ENCODE measurements at places on chromosomes 1 and 21. TPM values are rescaled to one million over a fixed set of nuclear protein-coding genes. Genes with fewer than 3 reads are reported as not detected.

SELE gene
- total RNA-seq = not detected

DNA sequence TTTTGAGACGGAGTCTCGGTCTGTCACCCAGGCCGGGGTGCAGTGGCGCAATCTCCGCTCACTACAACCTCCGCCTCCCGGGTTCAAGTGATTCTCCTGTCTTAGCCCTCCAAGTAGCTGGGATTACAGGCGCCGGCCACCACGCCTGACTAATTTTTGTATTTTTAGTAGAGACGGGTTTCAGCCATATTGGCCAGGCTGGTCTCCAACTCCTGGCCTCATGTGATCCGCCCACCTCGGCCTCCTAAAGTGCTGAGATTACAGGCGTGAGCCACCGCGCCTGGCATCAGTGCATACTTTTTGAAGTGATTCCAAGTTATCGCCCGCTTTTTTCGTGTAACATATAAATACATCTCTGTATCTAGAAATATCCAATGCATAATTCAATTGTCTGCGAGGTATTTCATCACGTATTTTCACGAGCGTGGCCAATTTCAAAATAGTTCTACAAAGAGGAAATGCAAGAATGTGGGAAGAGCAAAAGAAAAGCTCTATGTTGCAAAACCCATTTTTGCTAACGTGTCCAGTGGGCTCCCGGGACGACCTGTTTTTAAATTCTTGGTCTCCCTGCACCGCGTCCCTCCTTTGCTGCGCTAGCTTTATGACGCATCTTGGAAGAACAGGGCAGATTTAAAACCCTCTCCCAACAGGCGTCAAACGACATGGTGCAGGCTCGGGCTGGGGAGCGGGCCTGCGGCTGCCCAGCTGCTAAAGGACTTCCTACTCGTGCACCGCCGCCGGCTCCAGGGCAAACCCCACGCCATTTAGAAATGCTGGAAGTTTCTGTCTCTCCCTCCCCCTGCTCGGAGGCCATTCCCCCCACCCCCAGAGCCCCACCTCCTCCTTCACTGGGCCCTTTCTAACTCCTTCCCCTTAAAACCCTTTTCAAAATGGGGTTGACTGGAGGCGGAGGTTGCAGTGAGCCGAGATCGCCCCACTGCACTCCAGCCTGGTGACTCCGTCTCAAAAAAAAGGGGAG is 923 bp upstream of the IFNGR2 start:
- H3K27me3 ChIP-seq = no peaks in the 10 kb centered on the region
- DNase-seq = no peak
- no peak overlapping the region for H3K27ac ChIP-seq
- peaks cover 13% of the 10 kb centered on the region for H3K4me1 ChIP-seq
- peaks cover 33% of the 10 kb centered on the region for H3K36me3 ChIP-seq

DNA sequence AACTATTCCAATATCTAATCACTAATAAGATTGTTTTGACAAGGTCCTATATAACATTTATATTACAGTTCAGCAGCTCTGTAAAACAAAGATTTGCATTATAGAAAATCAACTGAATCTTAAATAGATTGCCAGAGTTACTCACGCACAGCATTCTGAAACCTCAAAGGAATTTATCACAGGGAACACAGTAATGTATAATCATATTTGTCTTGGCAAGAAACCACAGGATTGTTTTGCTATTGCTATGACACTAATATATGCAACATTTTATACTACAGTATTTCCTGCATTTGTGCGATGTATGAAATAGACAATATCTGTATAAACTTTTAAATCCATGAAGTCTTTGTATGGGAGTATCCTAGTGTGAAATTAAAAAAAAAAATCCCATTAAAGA is 101.4 kb downstream of the PLPPR5 start:
- H3K27ac ChIP-seq = peak overlapping the region; percentile 60
- DNase-seq = no peak
- H3K4me1 ChIP-seq = peaks cover 9% of the 10 kb centered on the region
- H3K4me3 ChIP-seq = no peak overlapping the region

DNA sequence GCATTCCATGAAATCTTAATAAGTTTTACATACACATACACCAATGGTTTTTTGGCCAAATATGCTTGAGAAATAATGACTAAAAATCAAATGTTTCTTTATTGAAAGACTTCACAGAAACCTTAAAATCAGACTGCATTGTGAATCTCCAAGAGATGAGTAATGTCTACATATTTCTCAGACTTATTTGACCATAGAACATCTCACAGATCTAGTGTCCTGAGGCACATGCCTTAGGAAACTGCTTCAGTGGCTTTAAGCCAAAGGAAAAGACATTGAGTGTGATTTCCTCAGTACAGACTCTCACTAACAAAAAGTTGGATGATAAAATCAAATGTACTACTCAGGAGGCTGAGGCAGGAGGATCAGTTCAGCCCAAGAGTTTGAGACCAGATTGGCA is 6.2 kb upstream of the C1orf105 start:
- no peak overlapping the region for H3K27ac ChIP-seq
- H3K36me3 ChIP-seq = no peaks in the 10 kb centered on the region
- DNase-seq = no peak
- no peak overlapping the region for H3K4me3 ChIP-seq
- H3K4me1 ChIP-seq = peaks cover 38% of the 10 kb centered on the region

GBP7 gene
- 0.24 TPM for total RNA-seq

DNA sequence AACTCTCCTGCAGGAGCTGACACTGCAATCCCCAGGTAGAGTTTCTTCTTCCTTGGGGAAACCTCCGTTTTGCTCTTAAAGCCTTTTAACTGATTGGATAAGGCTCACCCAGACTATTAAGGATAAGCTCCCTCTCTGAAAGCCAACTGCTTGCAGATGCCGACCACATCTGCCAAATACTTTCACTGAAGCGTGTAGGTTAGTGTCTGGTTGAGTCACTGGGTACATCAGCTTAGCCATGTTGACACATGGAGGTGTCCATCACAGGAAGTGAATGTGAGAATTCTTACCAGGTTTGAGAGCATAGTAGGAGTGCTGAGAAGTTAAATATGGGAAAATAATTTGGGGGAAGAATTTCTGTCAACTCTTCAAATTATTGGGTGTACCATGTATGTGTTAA is 202.0 kb downstream of the AJAP1 start:
- H3K36me3 ChIP-seq = no peaks in the 10 kb centered on the region
- no peaks in the 10 kb centered on the region for H3K27me3 ChIP-seq
- no peak overlapping the region for H3K27ac ChIP-seq
- no peak for DNase-seq
- no peaks in the 10 kb centered on the region for H3K4me1 ChIP-seq

- H3K4me1 ChIP-seq = no peaks in the 10 kb centered on the region
- no peak overlapping the region for H3K4me3 ChIP-seq
- no peak overlapping the region for H3K27ac ChIP-seq
- H3K27me3 ChIP-seq = peaks cover 27% of the 10 kb centered on the region
- no peak for DNase-seq
These were observed 1.8 kb upstream of the TBX15 start for GRCh38 chr1:118989878-118990378.

- H3K4me3 ChIP-seq = no peak overlapping the region
- peaks cover 30% of the 10 kb centered on the region for H3K36me3 ChIP-seq
- no peaks in the 10 kb centered on the region for H3K27me3 ChIP-seq
- DNase-seq = no peak
- H3K27ac ChIP-seq = no peak overlapping the region
- H3K4me1 ChIP-seq = no peaks in the 10 kb centered on the region
These were observed 48.3 kb upstream of the NADK start for GRCh38 chr1:1826356-1827088.

CDK18 gene
- total RNA-seq = 42.1 TPM

GRCh38 chr1:10056599-10056987 is 23.8 kb downstream of the UBE4B start:
- no peaks in the 10 kb centered on the region for H3K4me1 ChIP-seq
- H3K27me3 ChIP-seq = no peaks in the 10 kb centered on the region
- no peak for DNase-seq

DNA sequence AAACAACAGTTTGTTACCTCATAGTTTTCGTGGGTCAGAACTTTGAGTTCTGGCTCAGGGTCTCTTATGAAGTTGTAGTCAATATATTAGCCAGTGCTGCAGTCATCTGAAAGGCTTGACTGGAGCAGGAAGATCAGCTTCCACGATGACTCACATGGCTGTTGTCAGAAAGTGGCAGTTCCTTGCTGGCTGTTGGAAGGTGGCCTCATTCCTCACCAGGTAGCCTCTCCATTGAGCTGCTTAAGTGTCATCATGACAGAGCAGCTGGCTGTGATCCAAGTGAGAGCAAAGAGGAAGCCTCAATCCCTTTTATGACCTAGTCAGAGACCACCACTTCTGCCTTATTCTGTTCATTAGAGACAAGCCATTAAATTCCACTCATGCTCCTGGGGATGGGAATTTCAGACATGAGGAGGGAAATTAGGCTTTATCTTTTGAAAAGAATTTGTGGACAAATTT is 5.6 kb downstream of the OSBPL9 start:
- peaks cover 8% of the 10 kb centered on the region for H3K36me3 ChIP-seq
- peak; percentile 69 for DNase-seq
- peak overlapping the region; percentile 3 for H3K4me3 ChIP-seq
- no peaks in the 10 kb centered on the region for H3K27me3 ChIP-seq

- peaks cover 10% of the 10 kb centered on the region for H3K36me3 ChIP-seq
- DNase-seq = no peak
- no peaks in the 10 kb centered on the region for H3K4me1 ChIP-seq
- H3K4me3 ChIP-seq = no peak overlapping the region
- H3K27ac ChIP-seq = no peak overlapping the region
These were observed 47.6 kb downstream of the ARHGEF16 start for GRCh38 chr1:3501856-3502640.

- H3K4me1 ChIP-seq = peaks cover 12% of the 10 kb centered on the region
- no peak for DNase-seq
- no peaks in the 10 kb centered on the region for H3K36me3 ChIP-seq
- no peak overlapping the region for H3K4me3 ChIP-seq
- peak overlapping the region; percentile 48 for H3K27ac ChIP-seq
These were observed 39.9 kb upstream of the SLC16A1 start for GRCh38 chr1:112995890-112996289.

LRRC38 gene
- not detected for total RNA-seq

- H3K27ac ChIP-seq = no peak overlapping the region
- no peaks in the 10 kb centered on the region for H3K4me1 ChIP-seq
- peaks cover 55% of the 10 kb centered on the region for H3K27me3 ChIP-seq
- peak overlapping the region; percentile 83 for H3K4me3 ChIP-seq
These were observed 272.0 kb downstream of the FOXD2 start for GRCh38 chr1:47709872-47710231.

PTPRU gene
- 54.5 TPM for total RNA-seq

DNA sequence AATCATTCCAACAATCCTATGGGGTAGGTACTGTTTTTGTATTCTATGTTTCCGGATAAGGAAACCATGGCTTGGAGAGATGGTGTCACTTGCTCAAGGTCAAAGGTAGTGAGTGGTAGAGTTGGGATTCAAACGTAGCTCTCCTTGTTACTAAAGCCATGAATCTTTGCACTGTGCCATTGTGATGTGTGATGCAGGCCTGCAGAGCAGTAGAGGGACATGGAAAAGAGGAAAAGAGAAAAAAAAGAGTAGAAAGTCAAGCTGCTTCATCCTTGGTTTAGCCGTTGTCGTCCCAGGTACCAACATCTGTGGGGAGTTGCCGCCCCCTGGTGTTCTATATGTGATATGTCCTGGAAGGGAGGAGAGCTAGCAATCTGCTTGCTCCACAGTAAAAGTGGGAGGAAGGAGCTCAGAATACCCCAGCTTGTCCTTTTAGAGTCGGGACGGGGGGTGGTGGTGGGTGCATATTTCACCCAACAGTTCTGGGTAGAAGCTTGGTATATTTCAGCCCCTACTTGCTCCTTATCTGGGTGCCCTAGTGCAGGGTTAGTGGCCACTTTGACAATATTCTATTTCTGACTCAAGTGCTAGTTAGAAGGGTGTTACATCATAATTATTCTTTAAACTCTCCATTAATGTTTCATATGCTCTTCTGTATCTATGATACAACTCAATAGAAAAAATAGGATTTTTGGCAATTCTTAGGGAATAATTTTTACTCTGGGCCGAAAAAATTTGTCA is 98.4 kb downstream of the EBNA1BP2 start:
- H3K4me1 ChIP-seq = peaks cover 18% of the 10 kb centered on the region
- DNase-seq = peak; percentile 79
- H3K27ac ChIP-seq = no peak overlapping the region
- H3K4me3 ChIP-seq = no peak overlapping the region
- H3K27me3 ChIP-seq = no peaks in the 10 kb centered on the region

GRCh38 chr1:202010180-202011015 is at the start of gene ELF3:
TSS of gene ELF3 (plus strand) at chr1:202010587. CDS start at chr1:202011137, 550 bp downstream.
- peaks cover 93% of the 10 kb centered on the region for H3K36me3 ChIP-seq
- H3K4me3 ChIP-seq = peak within 1 kb of the TSS; percentile 92
- peak within 1 kb of the TSS; percentile 89 for H3K27ac ChIP-seq
- peak; percentile 98 for DNase-seq
- peaks cover 55% of the 10 kb centered on the region for H3K4me1 ChIP-seq

SLAMF6 gene
- total RNA-seq = not detected

DNA sequence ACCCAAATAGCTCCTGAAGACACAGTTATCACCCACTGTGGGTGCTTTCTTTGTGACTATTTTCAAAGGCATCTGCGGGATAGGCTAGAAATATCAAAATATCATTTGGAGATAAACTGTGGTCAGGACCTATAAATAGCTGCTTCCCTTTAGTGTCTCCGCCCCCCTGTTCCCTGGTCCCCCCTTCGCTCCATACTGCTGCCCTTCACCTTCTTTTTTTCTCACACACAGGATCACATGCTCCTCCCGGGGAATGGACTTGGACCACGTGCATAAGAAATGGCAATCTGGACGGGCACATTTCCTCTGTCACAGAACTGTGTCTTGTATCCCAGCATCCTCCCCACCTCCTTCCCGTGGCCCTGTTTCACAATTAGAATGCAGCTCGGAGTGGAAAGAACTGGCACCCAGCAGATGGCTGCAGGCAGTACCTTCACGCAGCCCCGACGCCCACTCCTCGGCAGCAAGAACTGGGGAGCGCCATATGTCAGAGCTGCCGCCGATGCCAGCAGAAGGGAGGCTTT is 68.8 kb upstream of the SSX2IP start:
- H3K4me3 ChIP-seq = peak overlapping the region; percentile 36
- H3K27ac ChIP-seq = no peak overlapping the region
- peaks cover 21% of the 10 kb centered on the region for H3K4me1 ChIP-seq
- no peaks in the 10 kb centered on the region for H3K36me3 ChIP-seq

CFHR2 gene
- not detected for total RNA-seq

CBS gene
- 124 TPM for total RNA-seq

C2CD2 gene
- 13.6 TPM for total RNA-seq
